Activated naive CD4-positive, alpha-beta T cell (primary cell): ENCODE measurements at places on chromosomes 6 and 20.

DNA sequence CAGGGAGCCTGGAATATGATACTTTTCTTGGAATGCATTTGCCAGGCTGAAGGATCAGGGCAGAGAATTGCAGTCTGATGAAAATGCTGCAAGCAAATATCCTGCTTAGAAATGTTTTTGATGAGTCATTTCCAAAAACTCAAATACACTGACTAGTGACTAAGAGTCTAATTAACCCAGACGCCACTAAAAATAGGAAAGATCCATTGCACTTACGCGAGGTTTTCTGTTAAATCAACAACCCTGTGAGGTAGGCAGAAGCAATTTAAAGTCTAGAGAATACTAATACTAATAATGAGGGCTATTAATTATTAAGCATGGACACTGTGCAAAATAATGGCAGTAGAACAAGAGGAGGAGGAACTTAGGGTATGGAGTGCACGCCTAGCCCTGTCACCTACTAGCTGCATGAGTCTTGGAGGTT is 130.1 kb upstream of the DOK5 start:
- no peak for DNase-seq

DNA sequence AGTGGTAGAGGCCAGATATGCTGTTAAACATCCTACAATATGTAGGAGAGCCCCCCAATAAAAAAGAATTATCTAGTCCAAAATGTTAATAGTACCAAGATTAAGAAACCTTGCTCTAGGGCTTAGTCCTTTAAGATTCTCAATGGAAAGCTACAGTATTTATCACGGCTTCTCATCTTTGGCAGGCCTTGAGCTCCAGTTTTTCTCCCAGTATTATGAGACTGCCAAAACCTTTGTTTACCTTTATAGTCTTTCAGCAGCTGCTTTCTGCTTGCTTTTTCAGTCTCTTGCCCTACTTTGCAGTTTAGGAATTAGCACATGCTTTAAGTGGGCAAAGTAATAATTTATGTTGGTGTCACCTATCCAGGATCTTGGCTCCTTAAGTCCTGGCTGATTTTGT is 59.7 kb downstream of the NHLRC1 start:
- DNase-seq = no peak

DNA sequence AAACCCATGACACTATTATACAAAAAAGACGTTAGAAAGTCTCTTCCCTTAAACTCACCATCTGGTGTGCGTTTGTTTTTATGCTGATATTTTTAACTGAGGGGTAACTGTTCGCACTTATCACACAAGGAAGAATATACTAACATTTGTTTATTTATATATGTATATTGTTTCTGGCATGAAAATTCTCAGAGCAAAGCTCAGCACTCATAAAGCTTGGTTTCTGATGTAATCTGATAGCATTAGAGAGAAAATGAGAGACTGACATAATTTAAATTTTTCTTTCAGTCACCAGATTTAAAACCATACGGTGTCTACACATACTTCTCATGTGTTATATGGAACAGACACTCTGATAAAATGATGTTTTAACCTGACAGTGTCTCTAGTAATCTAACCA is 6.9 kb downstream of the BLOC1S5 start:
- no peak for DNase-seq

DNA sequence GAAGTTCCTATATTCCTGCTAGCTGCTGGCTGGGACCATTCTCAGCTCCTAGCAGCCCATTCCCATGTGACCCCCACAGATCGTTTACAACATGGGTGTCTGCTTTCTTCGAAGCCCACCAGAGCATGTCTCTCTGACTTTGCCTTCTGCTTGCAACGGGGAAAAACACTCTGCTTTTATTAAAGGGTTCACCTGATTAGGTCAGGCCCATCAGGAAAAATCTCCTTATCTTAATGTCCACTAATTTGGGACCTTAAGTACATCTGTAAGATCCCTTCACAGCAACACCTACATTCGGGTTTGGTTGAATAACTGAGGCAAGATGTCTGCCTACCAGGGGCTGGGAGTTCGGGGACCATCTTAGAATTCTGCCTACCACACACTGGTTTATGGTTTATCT is 496.9 kb downstream of the CDKAL1 start:
- no peak for DNase-seq

DNA sequence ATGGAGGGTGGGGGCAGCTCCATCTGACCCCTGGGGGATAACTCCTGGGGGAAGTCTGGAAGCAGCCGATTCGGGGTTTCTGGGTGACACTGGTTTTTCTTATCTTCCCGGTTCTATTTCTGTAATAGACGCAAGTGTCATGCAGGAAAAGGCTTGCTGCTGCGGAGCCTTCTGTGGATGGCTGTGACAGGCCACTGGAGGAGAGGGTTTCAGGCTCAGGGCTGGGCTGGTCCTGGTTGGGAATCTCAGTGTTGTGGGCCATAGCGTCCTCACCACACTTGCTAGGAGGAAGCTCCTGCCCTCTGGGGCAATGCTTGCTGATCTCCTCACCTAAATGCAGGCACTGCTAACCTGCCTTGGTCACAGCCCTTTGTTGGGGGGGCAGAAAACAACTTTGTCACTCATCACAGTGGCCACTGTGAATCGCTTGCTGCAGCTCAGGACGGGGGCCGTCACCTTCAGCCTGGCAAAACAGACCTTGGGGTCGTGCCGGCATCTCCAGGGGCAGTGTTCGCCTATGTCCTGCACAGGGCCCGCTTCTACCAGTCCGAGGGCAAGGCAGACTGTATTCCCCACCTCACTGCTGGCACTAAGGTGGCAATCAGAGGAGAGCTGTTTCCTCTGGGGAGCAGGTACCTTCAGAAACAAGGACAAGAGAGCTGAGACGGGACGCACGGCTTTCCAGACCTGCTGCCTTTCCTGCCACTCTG is 4.4 kb upstream of the TUBB1 start:
- DNase-seq = no peak

DNA sequence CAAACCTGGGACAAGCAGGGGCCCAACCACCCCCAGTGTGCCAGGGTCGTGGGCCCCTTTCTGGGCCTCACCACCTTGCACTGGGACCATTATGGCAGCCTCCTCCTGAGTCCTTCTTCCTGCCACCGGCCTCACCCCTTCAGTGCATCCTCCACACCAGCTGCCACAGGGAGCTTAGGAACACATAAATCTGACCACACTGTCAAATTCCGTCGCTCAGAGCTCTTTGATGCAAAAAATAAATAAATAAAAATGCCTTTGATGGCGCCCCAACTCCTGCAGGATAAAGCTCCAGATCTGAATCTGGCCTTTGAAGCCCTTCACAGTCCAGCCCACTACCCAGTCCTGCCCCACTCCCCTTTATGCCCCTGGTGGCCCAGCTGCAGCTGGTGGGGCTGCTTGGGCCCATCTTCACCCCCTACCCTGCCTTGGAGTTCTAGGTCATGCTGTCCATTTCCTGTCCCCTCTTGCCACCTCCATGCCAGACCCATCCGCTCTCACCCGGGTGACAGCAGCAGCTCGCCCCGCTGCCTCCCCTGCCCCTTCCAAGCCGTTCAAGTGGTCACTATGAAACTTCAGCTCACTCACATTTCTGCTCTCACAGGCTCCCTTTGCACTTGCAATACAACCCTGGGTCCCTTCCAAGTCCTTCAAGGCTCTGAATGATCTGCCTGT is 16.0 kb downstream of the MYH7B start:
- no peak for DNase-seq

GRCh38 chr6:152223636-152224035 is 413.5 kb downstream of the SYNE1 start:
- DNase-seq = no peak

- no peak for DNase-seq
Observed at GRCh38 chr20:19974630-19975435, 42.3 kb upstream of the NAA20 start.

- DNase-seq = no peak
Observed at GRCh38 chr6:106770663-106771062, 141.3 kb downstream of the QRSL1 start.

DNA sequence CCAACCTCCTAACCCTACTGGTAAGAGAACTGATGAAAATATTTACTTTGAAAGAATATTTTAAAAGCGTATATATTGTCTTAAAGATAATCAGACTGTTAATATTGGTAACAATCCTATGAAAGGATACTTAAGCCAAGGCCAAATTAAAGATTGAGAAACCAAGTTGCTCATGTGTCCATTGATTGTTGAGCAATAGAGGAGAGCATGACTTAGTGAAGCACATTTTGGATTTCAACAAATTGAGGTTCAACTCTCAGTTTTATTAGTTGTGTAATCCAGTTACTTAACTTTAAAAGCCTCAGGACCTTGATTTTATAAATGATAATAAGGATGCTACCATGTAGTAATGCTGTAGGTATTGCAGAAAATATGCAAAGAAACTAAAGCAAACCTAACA is 56.8 kb downstream of the PRL start:
- no peak for DNase-seq

DNA sequence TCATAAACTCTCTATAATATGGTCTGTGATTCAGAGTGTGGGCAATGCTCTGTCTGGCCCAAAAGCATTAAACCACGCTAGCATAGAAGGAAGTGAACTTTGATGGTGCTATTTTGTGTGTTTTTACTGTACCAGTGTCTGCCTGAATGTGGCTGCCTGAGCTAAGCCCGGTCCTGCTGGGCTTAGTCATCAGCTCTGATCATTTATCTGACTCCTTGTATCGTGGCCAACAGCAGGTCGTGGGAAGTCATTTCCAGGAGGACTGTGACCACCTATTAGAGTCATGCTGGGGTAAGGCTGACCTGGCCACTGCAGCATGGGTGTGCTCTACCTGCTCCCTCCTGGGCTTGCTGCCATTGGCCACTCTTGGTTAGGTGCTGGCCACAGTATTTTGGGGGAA is 239.1 kb upstream of the CEP162 start:
- DNase-seq = no peak

GRCh38 chr6:3252861-3253596 is 5.7 kb upstream of the PSMG4 start:
- DNase-seq = no peak

- no peak for DNase-seq
Observed at GRCh38 chr6:130632897-130633296, 194.3 kb upstream of the SMLR1 start.

- no peak for DNase-seq
Observed at GRCh38 chr20:54624706-54625390, 149.5 kb downstream of the DOK5 start.

- DNase-seq = no peak
Observed at GRCh38 chr6:31490115-31490873, 7.7 kb upstream of the MICB start.

- DNase-seq = no peak
Observed at GRCh38 chr6:160226118-160226591, 32.5 kb downstream of the SLC22A2 start.

GRCh38 chr6:65116326-65116725 is 590.7 kb downstream of the EYS start:
- DNase-seq = no peak

DNA sequence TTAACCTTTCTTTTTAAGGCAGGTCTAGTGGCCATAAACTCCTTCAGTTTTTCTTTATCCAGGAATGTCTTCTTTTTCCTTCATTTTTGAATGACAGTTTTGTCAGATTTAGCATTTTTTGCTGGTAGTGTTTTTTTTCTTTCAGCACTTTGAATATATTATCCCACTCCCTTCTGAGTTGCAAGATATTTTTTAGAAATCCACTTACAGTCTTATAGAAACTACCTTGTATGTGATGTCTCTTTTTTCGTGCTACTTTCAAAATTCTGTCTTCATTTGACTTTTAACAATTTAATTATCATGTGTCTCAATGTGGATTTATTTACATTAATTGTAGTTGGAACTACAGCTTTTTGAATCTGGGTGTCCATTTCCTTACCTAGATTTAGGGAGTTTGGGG is 284.4 kb upstream of the RNF217 start:
- no peak for DNase-seq

DNA sequence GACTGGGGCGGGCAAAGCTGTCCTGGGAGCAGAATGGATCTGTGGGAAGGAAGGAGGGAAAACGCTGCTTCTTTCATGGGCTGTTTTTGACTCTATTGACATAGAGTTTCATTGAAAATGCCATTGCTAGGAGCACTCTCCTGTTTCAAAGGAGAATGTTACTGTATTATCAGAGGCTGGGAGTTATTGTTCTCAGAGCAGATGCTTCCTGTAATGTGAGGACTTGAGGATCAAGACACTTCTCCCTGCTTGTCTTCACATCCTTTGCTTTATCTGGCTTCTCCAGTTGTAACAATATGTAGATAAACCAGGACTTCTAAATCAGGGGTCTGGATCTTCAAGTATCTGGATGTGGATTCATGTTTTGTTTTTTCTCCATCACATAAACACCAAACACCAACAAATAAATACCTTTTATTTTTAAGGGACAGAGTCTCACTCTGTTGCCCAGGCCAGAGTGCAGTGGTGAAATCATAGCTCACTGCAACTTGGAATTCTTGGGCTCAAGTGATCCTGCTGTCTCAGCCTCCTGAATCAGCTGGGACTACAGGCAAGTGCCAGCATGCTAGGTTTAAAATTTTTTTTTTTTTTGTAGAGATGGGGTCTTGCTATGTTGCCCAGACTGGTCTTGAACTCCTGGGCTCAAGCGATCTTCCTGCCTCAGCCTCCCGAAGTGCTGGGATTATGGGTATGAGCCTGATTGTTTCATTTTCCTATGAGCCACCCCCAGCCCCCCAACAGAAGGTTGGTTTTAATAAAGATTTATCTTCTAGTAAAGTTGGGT is 3.9 kb downstream of the CD109 start:
- DNase-seq = no peak

DNA sequence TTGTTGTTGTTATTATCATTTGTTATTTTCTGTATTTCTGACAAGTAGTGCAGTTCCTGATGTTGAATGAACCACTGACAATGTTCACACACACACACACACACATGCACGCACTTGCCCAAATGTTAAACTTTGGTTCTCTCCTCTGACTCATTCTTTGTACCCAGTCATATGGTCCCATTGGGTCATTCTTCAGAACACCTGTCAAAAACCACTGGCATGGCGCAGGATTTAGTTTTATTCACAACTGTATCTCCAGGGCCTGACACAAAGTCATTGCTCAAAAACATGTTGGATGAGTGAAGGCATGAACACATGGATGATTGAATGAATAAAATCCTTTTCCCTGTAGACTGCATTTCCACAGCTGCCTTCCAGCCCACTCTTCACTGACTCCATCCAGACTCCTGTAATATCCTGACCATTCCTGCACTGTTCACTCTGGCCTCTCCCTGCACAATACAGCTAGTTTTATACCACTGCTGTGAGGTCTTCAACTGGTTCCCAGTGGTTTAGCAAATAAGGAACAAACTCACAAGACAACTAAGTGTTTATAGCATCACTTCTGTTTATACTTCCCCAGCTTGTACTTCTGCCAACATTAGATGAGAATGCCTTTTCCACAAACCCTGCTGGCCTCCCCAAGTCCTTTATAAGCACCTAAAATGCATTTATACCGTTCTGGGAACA is 6.9 kb upstream of the CST11 start:
- DNase-seq = no peak

DNA sequence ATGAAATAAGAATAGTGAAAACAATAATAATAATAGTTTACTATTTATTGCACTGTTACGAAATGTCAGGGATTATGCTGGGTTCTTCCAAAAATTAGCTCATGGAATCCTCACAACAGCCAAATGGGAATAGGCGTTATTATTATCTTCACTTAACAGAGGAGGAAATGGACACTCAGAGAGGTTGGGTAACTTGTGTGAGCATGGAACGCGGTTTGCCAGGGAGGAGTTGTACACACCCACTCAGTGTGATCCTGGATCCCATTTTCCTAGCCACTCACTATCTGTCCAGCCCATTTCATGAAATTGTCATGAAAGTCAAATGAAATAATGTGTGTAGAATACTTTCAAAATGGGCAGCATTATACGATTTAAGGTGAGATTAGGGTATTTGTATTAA is 4.6 kb downstream of the NELFCD start:
- no peak for DNase-seq
